ENCODE measurements at places on chromosomes 16 and 17.

GRCh38 chr17:14784997-14785696, 480.0 kb downstream of the PMP22 start:
- no peak for DNase-seq

DNA sequence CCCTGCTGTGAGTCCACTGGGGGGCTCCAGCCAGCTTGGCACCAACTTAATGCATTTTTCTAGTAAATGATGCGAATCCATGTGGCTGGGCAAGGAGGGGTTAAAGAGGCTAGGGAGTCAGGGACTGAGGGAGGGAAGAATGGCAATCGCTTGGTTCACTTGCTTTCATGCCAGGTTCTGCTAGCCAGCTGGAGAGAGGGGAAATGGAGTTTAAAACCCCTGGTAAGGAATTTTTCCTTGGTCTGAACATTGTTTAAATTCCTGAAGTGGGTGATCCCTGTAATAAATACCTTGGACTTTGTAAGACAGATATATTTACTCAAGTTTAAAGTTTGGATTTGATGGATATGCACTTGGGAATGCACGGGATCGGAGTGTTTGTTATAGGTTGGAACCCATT, 22.8 kb downstream of the ANKFN1 start:
- no peak for DNase-seq

DNA sequence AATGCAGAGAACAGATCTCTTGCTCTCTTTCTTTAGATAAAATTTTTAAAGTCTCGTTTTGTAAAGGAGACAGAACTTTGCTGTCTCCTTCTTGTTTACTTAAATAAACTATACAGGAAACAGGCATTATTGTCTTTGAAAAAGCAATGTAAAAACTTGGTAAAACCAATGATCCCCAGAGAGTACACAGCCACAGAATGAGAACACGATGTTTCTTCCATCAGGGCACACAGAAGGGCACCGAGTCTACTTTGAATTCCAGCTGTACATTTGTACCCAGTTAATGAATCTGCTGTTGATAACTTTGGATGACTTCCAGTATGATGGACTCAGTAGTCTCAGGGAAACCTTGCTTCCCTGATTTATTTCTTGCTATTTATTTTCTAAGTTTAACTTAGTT, 8.1 kb upstream of the TMEM100 start:
- no peak for DNase-seq

DNA sequence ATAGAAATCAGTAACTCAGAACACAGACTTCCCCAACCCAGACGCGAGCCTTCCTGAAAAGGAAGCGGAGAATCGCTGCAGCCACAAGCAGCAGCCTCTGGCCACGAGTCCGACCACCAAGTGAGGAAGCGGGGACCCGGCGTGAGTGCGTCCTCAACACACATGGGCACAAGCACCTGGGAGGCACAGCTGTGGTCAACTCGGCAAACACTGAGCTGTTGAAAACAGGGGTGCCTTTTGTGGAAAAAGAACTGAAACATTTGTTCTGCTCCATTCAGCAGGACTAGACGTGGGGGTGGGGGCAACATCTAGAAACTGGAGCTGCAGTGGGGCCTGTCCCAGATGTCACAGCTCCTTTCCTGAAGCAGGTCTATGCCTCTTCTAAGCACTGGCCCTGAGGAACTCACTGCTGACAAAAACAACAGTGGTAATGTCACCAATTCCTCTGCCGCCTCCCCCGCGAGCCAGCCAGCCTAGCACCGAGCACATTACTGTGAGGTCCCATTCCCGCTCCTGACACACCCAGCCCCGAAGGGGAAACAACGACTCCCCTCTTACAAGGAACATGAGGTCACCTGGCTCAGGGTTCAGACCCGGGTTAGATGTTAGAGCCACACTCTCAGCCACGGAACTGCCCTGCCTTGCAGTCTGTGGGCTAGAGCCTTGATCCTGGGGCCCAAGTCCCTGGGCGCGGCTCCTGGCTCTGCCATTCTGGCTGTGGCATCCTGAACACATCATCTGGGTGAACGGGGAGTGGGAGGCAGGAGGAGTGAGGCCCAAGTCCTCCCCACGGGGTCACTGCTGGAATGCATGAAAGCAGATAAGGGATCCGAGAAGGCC, 29.0 kb downstream of the KDM8 start:
- DNase-seq: no peak

DNA sequence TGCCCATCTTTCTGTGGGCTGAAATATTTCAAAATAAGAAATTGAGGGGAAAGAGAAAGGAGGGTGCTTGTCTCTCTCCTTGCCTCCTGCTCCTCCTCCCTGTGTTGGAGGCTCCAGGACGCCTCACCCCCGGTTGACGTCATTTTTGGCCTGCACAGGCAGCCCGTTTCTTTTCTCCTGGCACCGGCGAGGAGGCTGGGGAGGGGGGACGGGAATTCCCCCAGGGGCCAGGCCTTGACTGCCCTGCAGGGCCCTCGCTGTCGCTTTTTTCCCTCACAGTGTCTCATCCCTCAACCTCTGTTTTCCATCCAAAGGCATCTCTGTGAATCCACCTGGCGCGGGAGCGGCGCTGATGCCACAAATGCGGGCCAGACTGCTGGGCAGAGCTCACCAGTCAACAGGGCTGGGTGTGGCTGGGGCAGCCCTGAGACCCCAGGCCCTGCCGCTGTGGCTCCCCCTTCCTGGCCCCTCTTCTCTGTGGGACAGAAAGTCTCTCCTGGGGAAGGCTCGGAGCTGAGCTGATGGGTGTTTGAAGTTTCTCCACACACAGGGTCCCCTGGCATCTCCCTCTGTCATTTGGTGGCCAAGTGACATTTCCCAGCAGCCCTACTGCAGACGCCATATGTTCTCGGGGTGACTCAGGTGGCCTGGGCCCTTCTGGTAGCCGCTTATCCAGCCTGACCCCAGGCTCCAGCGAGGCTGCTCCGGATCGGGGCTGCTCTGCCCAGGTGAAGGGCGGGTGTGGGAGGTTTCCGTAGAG, 16.0 kb downstream of the CENPX start:
- DNase-seq: no peak

GRCh38 chr16:74740795-74741304, 33.8 kb downstream of the FA2H start:
- DNase-seq: no peak

DNA sequence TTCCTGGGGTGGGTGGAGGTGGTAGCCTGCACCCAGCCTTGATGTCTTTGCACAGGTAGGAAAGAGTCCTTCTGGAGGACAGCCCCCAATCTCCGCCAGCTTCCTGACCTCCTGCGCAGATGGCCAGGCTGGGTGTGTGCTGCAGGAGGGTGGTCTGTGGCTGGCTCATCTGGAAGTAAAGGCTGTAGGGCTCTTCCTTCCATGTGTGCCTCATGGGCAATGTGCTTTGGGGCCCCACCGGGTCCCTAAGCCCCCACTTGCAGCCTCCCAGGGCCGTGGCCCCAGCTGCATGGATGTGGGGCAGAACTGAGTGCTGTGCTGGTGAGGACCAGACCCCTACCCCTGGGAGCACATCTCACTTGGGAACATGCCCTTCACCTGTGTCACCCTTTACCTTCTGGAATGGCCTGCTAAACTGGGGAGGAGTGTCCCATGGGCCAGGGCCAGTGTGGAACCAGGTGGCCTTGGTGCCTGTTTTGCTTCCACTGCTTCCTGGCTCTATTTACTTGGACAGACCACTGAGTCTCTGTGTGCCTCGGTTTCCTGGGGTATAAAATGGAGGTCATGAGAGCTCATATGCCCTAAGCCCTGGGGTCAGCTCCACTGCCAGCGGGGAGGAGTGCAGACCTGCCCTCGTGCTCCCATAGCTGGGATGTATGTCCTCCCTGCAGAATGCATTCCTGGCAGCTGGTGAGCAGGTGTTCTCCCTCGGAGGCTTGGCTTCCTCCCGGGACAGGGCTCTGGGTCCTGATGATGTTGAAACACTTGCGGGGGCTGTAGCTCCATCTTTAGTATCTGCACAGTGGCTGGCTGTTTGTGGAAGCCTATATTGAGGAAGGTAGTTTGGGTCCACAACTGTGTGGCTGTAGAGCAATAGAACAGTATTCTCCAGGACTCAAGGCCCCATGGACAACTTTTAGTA, 18.0 kb downstream of the MPRIP start:
- no peak for DNase-seq

- DNase-seq: peak; percentile 17
Measured at GRCh38 chr17:42459801-42460281, 1.2 kb downstream of the ATP6V0A1 start.

- DNase-seq: peak; percentile 29
Measured at GRCh38 chr16:89575247-89576152, at the start of gene CPNE7. Gene CPNE7 (plus strand): TSS chr16:89575758. CDS start chr16:89575898, 140 bp downstream.

- DNase-seq: no peak
Measured at GRCh38 chr17:43714465-43715149, 44.0 kb downstream of the SOST start.

GRCh38 chr17:9821921-9822320, at the start of gene GSG1L2:
Gene GSG1L2 (minus strand): TSS chr17:9822079. CDS start chr17:9822071, 8 bp downstream.
- DNase-seq: peak; percentile 90

- no peak for DNase-seq
Measured at GRCh38 chr17:48558057-48558830, 13.3 kb upstream of the HOXB2 start.

GRCh38 chr17:79433379-79433778, 177.5 kb downstream of the RBFOX3 start:
- no peak for DNase-seq

- DNase-seq: no peak
Measured at GRCh38 chr16:2429771-2430663, 770 bp downstream of the CCNF start.

GRCh38 chr16:1028524-1029258, 43.9 kb upstream of the SSTR5 start:
- DNase-seq: no peak

GRCh38 chr17:29172589-29172988, 7.6 kb downstream of the MYO18A start:
- DNase-seq: no peak

DNA sequence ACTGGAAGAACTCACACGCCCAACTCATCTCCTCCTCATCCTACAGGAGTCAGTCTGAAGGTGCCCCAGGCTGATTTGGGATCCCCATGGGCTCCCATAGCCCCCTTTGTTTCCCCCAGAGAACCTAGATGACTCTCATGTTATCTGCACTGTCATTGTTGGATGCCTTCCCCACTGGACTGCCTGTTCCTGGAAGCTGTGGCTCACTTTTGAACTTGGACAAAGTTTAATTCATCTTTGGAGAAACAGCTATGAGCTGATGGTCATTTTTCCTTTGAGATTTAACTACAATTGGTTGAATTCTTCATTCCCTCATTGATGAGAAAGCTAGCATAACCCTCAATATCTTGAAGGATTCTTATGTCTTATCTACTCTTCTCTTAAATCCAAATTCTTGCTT, 186.6 kb downstream of the SALL1 start:
- DNase-seq: no peak

DNA sequence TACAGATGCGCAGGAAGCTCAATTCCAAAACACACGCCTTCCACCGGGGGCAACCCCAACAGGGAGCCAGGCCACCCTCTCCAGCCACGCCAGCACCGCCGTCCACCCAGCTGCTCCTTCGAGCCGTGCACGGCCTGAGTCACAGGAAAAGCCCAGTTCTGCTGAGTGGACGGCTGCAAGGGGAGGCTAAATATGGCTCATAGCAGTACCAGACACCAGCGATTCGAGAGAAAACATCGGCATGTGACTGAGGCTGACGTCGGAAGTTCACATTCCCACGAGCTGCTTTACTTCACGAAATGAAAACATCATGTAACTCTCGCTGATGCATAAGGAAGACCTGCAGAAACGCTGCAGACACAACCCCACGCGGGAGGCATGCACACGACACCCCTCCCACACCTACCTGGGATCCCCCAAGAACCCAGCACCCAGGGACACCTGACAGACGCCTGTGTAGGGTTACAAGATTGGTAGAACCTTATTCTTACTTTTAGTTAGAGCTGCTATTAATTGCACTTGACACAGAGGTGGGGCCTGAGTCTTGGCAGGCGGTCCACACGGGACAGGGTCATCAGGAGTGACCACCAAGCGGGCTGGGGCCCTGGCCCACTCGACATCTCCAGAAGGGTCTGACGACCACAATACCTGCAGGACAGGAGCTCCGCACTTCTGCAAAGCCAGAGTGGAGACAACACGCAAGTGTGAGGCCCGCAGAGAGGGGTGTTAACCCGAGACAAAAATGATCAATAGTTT, 116.8 kb downstream of the ANKRD11 start:
- no peak for DNase-seq

GRCh38 chr16:84730406-84731106, 30.8 kb downstream of the USP10 start:
- DNase-seq: no peak

- no peak for DNase-seq
Measured at GRCh38 chr17:57415751-57416207, 159.5 kb downstream of the MSI2 start.

- no peak for DNase-seq
Measured at GRCh38 chr16:58046054-58046881, 20.7 kb downstream of the MMP15 start.

- DNase-seq: no peak
Measured at GRCh38 chr17:81464586-81464985, 48.0 kb downstream of the ACTG1 start.

DNA sequence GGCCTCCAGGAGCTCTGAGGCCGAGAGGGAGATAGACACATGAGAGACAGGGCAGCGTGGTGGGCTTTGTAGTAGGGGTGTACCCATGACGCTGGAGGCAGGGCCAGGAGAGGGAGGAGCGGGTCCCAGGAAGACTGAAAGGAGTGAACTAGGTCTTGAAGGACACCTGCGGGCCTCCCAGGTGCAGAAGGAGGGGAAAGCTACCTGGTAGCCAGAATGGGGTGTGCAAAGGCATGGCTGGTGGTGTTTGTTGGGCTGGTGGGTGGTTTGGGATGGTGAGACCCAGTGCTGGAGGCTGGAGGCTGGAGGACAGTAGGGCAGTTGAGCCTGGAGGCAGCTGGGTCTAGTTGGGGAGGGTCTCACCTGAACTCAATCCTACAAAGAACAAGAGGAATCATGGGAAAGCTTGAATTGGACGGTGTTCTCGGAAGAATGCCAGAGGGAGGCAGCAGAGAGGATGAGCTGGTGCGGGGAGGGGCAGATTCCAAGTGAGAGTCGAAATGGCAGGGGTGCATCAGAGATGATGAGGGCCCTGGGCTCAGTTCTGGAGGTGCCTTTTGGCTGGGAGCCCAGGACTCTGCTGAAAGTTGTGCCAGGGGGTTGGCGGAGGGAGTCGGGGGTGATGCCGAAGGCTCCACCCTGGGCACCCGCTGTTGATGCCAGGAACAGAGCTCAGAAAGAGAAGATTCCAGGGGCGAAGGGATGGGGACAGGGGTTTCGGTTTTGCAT, 21.2 kb downstream of the C1QTNF1 start:
- DNase-seq: no peak

DNA sequence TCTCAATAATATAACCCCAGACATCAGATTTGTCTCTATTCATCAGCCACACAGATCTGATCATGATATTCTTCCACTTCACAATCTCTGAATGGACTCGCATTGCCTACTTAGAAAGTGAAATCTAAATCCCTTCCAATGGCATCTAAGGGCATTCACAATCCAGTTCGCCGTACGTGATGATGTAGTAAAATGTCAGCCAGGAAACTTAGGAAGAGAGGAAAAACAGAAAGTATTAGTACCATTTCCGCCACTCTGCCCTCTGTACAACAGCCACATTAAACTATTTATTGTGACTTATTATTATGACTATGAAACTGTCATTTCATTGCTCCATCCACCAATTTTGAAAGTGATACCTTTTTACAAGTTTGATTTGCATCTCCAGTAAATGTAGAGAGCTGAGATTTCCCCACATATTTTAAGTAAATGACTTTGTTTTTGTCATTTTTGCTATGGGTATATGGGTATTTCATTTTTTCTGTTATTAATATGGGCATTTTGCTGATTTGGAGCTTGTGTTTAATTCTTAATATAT, 69.4 kb upstream of the SMIM36 start:
- no peak for DNase-seq

All from NCI-H2171 (cell line).